Natural killer cell (primary cell): ENCODE measurements at places on chromosomes 7 and 10. TPM values are rescaled to one million over a fixed set of nuclear protein-coding genes. Genes with fewer than 3 reads are reported as not detected.

DNA sequence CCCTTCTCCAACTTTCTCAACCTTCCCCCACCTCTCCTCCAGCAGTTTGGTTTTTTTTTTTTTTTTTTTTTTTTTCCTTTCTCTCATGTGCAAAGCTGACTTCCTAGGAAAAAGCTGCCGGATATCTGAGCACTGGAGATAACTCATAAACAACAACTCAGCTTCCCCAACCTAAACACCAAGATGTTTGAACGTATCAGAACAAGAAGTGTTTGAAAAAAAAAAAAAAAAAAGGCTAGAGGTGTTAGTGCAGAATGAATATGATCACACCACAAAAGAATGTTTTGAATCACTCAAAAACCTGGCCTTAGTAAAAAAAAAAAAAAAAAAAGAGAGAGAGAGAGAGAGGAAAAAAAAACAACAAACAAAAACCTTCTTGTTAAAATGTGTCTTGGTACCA lies 11.2 kb downstream of the GATA3 start:
- no peak overlapping the region for H3K27ac ChIP-seq
- DNase-seq = no peak
- H3K4me1 ChIP-seq = peaks cover 61% of the 10 kb centered on the region
- H3K4me3 ChIP-seq = no peak overlapping the region

Gene CRYGN
- not detected for total RNA-seq

Gene ZNF722
- total RNA-seq = not detected

- H3K4me1 ChIP-seq = peaks cover 2% of the 10 kb centered on the region
- no peak overlapping the region for H3K4me3 ChIP-seq
- H3K36me3 ChIP-seq = no peaks in the 10 kb centered on the region
- DNase-seq = no peak
- H3K27me3 ChIP-seq = no peaks in the 10 kb centered on the region
Measured at GRCh38 chr7:28277364-28277763, 96.8 kb upstream of the JAZF1 start.

DNA sequence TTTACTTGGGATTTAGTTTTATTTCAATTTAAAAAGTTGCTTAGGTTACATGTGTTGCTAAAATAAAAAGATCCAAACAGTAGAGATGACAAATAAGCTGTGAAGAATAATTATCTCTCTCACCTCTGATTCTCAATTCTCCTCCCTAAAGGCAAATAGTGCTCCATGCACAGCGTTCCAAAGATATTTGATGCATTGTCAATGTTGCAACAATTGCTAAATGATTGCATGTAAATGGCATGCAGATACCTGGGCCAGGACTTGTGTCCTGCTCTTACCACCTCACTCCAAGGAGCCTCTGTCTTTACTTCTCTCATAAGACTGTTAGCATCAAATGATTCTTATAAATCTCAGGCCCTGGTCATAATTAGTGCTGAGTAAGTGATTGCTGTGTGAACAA lies 217.7 kb downstream of the SEC23IP start:
- DNase-seq = no peak
- no peak overlapping the region for H3K27ac ChIP-seq
- no peaks in the 10 kb centered on the region for H3K27me3 ChIP-seq

Gene NEUROG3
- total RNA-seq = not detected

GRCh38 chr10:100184840-100185239 lies 989 bp downstream of the ERLIN1 start:
- H3K4me1 ChIP-seq = peaks cover 19% of the 10 kb centered on the region
- peak overlapping the region; percentile 92 for H3K4me3 ChIP-seq
- H3K27ac ChIP-seq = peak overlapping the region; percentile 70
- H3K36me3 ChIP-seq = peaks cover 11% of the 10 kb centered on the region

Gene RBM20
- total RNA-seq = not detected
